NCI-H1092 treated with DMSO at 0.1 percent for 48 hours (cell line): ENCODE measurements at places on chromosomes 7 and 10.

GRCh38 chr10:44016589-44017482 is 368.1 kb downstream of the CXCL12 start:
- no peak for DNase-seq

DNA sequence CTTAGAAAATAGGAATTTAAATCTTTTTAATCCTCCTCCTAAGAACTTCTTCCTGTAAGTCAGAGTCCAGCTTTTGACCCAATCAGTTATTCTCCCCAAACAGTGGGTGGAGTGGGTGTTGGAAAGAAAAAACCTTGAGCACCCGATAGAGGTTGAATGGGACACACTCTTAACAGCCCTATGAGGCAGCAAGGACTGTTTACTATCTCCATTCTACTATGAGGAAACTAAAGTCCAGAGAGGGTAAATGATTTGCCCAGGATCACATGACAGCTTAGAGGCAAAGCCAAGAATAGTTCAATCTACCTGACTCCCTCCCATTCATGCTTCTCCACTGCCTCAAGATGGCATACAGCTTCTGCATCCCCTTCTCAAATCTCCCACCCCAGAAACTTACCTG is 57.6 kb upstream of the SLC35B4 start:
- DNase-seq = no peak

DNA sequence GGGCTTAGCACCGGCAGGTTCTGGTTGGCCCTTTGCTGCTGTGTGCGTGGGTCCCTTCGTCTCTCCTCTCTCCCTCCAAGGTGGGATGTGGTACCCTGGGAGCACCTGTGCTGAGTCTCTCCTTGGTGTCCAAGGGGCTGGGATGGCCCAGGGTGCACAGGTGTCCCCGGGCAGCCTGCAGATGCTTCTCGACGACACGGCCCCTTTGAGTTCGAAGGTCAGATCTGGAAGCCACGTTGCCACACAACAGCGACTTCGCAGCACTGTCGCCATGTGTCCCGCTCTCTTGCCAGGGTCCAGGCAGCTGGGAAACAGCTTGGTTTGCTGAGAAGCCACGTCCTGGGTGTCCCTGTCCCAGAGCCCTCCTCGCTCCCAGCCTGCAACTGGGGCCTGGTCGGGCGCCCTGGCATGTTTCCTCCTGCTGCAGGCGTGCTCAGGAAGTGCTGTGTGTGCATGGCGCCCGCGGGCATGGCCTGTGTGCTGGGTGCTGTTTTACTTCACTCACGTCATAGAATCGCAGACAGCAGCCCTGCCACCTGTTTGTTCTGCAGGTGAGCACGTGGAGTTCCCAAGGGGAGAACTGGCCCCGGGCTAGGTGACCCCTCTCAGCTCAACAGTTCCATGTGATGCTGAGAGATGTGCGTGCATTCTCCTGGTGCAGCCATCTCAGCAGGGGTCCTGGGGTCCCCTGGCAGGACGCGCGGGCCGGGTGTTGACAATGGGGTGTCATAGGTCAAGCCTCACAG is 70.9 kb downstream of the DNAJB6 start:
- no peak for DNase-seq

DNA sequence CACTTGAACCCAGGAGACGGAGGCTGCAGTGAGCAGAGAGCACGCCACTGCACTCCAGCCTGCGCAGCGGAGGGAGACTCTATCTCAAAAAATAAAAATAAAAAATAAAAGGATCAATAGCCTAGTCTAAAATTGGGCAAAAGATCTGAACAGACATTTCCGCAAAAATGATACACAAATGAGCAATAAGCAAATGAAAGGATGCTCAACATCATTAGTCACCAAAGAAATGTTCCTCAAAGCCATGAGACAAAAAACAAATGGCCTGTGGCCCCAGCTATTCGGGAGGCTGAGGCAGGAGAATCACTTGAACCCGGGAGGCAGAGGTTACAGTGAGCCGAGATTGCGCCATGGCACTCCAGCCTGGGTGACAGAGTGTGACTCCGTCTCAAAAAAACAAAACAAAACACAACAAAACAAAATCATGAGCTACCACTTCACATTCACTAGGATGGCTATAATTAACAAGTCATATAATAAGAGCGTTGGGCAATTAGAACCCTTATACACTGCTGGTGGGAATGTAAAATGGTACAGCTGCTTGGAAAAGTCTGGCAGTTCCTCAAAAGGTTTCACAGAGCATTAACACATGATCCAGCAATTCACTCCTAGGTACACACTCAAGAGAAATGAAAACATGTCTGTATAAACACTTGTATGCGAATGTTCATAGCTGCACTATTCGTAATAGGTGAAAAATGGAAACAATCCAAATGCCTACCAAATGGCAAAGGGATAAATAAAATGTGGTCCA is 3.1 kb downstream of the DAGLB start:
- peak; percentile 34 for DNase-seq

- DNase-seq = no peak
Measured at GRCh38 chr10:94443047-94443446, 40.7 kb downstream of the TBC1D12 start.

DNA sequence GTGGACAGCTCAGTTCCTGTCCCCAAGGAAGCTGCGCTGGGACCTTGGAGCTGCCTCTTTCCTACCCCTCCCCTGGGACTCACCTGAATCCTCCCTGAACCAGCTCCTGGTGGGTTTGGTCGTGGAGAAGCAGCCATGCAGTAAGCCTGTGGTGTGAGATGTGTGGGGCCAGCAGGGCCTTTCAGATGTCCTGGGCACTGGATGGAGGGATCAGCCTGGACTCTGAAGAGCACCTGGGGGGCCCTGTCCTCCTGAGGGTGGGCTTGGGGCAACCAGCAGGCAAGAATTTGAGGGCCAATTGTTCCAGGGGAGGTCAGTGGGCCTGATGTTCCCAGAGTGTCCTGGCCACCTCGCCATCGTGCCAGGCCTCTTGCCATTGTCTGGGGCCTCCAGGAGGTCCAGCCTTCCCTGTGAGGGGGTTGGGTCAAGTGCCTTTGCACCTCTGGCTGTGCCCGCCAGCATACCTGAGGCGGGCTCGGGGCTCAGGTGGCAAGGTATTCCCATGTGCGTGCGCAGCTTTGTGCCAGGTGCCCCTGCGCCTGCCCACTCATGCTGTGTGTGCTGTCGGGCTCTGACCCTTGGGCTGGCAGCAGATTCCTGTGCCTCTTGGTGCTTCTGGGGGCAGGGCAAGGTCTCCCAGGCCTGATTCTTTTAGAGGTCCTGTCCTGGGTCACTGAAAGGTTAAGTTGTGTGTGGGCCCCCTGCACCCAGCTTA is 7.3 kb downstream of the TRIM8 start:
- no peak for DNase-seq

- no peak for DNase-seq
Measured at GRCh38 chr7:155482511-155483183, 24.7 kb downstream of the EN2 start.

GRCh38 chr10:96541921-96542320 is 28.2 kb upstream of the TLL2 start:
- DNase-seq = no peak

DNA sequence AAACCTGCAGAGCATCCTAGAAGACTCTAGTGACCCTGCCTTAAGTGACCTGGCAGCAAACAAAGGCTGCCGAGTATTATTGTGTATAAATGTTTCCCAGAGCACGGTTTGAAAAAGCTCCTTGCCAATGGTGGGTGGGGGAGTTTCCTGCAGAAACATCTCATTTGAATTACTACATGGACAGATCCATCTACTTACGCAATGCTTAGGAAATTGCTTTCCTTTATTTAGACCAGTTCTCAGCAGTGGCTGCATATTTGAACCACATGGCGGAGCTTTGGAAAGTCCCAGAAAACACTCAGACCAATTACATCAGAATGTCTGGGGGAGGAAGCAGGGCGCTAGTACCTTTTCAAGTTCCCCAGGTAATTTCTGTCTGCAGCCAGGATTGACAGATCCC is 560.9 kb downstream of the SDK1 start:
- DNase-seq = no peak

- DNase-seq = no peak
Measured at GRCh38 chr10:117736655-117737054, 194.1 kb downstream of the EMX2 start.

DNA sequence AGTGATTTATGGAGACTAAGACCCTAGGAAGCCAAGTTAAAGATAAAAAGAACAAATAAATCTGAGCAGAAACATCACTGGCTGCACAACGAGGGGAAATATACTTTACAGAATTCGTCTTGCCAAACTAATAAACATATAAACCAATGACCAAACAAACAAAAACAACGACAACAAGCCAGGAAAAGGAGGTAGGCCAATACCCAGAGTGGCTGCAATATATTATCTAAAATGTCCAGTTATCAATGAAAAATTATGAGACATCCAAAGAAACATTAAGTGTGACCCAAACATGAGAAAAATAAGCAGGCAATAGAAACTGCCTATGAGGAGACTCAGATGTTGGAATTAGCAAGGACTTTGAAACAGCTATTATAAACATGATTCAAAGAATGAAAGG is 81.0 kb downstream of the PKD1L1 start:
- DNase-seq = no peak

GRCh38 chr7:34128762-34129161 is 223.4 kb downstream of the BMPER start:
- DNase-seq = no peak

- DNase-seq = no peak
Measured at GRCh38 chr10:49113741-49114141, 1.6 kb downstream of the VSTM4 start.

DNA sequence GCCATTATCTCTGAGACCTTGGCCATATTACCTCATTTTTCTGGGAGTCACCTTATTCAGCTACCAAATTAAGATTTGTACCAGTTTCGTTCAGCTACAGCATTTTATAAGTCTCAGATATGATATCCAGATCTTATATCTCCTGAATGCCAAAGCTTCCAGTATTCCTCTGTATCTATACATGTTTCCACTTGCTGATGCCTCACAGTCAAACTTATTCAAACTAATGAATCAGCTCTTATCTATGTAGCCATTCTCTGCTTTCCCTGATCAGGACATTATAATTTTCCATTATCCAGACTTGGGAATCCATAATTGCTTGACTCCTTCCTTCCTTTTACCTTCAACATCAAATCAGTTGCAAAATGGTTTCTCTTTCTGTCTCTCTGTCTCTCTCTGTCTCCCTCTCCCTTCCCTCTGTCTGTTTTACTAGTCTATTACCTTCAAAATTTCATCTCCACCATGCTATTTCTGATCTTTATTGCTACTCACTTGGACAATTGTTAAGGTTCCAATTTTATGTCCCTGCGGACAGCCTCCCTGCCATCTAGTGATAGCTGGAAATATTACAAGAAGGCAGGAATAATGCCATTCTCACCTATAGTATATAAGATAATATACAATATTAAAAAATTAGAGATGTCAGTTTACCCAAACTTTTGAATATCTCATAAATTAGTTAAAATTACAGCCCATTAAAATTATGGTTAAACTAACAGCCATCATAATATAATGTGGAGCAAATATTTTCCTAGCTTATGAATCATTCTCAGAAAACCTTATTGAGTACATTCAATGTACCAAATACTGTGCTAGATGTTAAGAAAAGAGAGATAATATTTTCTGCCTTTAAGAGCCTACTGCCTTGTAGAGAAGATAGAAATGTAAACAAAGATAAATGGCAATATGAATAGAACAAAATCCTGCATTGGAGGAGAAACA is 89.8 kb downstream of the PCLO start:
- peak; percentile 25 for DNase-seq

- DNase-seq = no peak
Measured at GRCh38 chr10:45440511-45441062, 66.6 kb downstream of the ALOX5 start.

GRCh38 chr10:110676016-110676415 is 31.9 kb downstream of the RBM20 start:
- DNase-seq = no peak

DNA sequence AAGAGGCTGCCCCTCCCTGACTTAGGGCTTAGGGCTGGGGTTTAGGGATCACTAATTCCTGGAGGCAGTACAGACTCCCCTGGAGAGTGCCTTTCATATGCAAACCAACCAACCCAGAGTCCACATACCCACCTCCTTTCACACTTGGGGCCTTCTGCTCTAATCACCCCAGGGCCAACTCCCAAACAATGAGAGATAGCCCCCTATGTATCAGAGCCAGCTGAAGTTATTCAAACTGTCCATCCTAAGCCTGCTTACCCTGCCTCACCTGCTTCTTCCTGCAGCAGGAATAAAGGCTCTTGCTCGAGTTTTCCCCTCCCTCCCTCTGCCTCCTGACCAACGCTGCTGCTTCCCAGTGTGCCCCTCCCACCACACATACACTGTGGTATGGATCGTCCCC is 51.8 kb upstream of the SLC35G1 start:
- DNase-seq = no peak

DNA sequence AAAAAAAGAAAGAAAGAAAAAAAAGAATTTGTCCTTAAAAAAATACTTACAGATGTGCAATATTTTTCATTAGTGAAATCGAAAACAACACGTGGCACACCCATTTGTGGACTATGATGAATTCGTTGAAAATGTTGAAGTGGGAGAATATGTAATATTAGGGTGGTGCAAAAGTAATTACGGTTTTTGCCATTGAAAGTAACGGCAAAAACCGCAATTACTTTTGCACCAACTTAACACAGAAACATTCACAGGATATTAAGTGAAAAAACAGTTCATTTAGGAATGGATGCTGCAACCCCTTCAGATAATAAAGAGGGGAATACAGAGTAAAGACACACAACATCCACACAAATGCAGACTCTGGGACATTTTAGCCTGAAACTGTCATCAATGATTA is 96.0 kb downstream of the CALN1 start:
- no peak for DNase-seq

DNA sequence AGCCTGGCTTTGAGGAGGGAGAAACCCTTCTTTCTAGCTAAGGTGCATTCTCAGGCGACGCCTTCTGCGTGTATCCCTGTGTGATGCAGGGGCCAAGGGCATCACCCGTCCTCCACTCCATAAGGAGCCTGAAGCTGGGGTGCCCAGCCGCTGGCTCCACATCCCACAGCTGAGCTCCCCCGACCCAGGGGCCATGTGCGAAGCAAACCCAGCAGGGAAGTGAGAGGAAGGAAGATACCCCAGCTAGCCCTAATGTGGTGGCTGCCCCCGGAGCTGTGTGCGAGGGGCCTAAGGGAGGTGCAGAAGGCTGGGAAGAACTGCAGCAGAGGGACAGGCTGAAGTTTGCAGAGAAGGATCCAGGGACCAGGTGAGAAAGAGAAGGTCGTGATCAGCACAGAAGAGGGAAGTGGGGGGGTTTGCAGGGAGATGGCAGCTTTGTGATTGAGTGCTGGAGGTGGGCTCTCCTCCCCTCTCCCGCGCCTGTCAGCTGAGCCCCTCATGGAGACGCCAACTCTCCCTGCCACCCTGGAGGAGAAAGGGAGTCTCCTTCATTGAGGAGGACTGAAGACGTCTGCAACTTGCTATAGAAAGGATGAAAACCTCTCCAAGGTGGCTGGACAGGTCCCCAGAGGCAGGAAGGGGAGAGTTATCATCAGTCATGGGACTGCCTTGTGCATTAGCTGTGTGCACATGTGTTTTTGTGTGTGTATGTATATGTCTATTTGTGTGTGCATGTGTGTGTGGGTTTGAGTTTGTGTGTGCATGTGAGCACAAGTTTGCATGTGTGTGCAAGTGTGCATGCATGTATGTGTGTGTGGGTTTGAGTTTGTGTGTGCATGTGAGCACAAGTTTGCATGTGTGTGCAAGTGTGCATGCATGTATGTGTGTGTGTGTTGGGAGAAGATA is 3.5 kb upstream of the CALML5 start:
- no peak for DNase-seq
